ENCODE measurements at places on chromosomes 3 and 15. TPM values are rescaled to one million over a fixed set of nuclear protein-coding genes. Genes with fewer than 3 reads are reported as not detected.

Gene LRRC58
- total RNA-seq, result 24.8 TPM

Gene TM4SF4
- 500 TPM for total RNA-seq

Gene ATP13A3
- total RNA-seq, result 67.2 TPM

Gene TM4SF18
- total RNA-seq, result 6.6 TPM

Gene LMAN1L
- total RNA-seq, result not detected

- H3K4me1 ChIP-seq, result no peaks in the 10 kb centered on the region
- no peak overlapping the region for H3K4me3 ChIP-seq
- H3K36me3 ChIP-seq, result no peaks in the 10 kb centered on the region
- no peaks in the 10 kb centered on the region for H3K27me3 ChIP-seq
These were observed 144.6 kb upstream of the ZPLD1 start for GRCh38 chr3:102290241-102290640.

DNA sequence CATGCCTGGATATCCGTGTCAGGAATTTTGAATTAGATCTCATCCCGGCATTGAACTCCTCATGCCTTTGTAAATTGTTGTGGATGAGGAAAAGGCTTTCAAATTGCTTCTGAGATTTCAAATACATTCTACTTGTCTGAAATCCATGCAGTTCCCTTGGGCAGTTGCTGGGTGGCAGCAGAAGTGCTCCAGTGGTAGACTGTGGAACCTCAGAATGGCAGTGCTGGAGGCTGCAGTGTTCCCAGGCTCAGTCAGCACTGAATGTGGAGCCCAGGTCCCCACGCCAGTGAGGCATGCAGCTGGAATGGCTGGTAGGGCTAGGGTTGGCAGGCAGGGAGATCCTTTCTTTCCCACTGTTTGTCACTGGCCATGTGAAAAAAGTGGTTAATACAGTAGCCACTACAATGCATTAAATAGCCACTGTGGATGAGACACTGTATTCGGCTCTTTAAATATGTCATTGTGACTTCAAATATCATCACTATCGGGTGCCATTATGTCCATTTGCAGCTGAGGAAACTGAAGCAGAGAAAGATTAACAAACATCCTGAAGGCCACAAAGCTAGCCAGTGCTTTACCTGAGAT is 98.6 kb downstream of the TPRG1 start:
- no peaks in the 10 kb centered on the region for H3K36me3 ChIP-seq
- H3K27me3 ChIP-seq, result no peaks in the 10 kb centered on the region
- DNase-seq, result no peak
- no peak overlapping the region for H3K27ac ChIP-seq
- H3K4me3 ChIP-seq, result no peak overlapping the region

DNA sequence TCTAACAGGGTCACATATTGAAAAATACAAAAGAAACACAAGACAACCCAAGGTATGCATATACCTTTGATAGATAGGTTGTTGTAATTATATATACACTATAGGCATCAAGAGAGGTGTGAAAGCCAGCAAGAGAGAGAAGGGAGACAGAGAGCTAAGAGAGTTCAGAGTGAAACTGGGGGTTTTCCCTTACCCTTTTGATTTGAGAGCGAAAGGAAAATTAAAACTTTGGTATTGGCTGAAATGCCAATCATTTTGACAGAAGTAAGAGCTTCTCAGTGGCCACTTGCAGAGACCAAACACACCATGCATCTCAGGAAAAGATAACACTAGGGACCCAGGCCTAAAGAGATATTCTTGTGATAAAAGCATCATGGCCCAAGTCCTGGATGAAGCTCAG is 183.6 kb downstream of the SHOX2 start:
- no peak for DNase-seq
- H3K27me3 ChIP-seq, result no peaks in the 10 kb centered on the region
- no peaks in the 10 kb centered on the region for H3K36me3 ChIP-seq
- H3K4me3 ChIP-seq, result no peak overlapping the region
- H3K27ac ChIP-seq, result no peak overlapping the region

DNA sequence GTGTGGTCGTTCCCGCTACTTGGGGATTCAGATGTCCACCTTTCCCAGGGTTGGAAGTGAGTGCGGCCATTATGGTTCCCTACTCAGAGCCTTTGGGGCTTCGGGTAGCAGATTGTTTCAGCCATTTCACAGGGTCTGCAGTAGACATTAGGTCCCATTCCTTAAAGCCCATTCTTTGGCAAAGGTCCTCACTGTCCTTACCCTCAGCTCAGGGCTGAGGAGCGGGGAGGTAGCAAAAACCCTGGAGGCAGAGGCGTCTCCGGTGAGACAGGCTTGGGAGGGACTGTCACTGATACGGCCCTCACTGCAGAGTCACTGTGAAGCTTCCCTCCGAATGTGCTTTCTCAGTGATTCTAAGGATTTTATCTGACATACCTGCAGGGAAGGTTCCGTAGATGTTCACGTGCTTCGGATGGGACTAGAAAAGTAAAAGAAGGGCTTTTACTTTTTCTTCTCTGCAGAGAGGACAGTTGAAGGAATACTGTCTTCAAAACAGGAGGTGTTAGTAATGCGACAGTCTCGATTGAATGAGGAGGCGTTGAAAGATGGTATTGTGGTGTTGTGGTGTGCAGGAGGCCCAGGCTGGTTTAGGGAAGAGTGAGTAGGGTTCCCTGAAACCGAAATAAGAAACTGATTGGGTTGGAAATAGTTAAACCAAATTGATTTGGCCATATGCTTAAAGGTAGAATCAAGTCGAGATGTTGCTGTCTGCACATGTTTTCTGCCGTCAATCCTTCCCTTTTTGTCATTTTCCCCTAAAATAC is 630 bp downstream of the ATP6V1A start:
- H3K4me3 ChIP-seq, result peak overlapping the region; percentile 82
- H3K36me3 ChIP-seq, result no peaks in the 10 kb centered on the region
- H3K27ac ChIP-seq, result peak overlapping the region; percentile 94
- peak; percentile 52 for DNase-seq
- no peaks in the 10 kb centered on the region for H3K27me3 ChIP-seq

GRCh38 chr15:83380059-83380458 is 67.1 kb upstream of the SH3GL3 start:
- peaks cover 7% of the 10 kb centered on the region for H3K27me3 ChIP-seq
- H3K36me3 ChIP-seq, result no peaks in the 10 kb centered on the region
- DNase-seq, result no peak
- no peaks in the 10 kb centered on the region for H3K4me1 ChIP-seq

- H3K36me3 ChIP-seq, result no peaks in the 10 kb centered on the region
- no peak for DNase-seq
- no peak overlapping the region for H3K27ac ChIP-seq
- H3K4me1 ChIP-seq, result no peaks in the 10 kb centered on the region
These were observed 25.0 kb upstream of the THBS1 start for GRCh38 chr15:39555885-39556284.

GRCh38 chr3:11236588-11237461 is 35.4 kb upstream of the ATG7 start:
- no peaks in the 10 kb centered on the region for H3K4me1 ChIP-seq
- no peak overlapping the region for H3K27ac ChIP-seq
- no peak overlapping the region for H3K4me3 ChIP-seq
- H3K27me3 ChIP-seq, result no peaks in the 10 kb centered on the region

DNA sequence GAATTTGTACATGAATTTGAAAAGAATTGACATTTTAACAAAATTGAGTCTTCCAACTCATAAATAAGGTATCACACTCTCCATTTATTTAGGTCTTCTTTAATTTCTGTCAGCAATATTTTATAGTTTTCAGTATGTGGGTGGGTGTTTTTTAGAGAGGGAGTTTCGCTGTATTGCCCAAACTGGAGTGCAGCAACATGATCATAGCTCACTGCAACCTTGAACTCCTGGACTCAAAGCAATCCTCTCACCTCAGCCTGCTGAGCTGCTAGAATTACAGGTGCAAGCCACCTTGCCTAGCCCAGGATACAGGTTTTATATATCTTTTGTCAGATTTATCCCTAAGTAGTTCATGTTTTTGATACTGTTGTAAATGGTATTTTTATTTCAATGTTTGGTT is 4.6 kb downstream of the WDR93 start:
- DNase-seq, result no peak
- no peaks in the 10 kb centered on the region for H3K36me3 ChIP-seq
- H3K27me3 ChIP-seq, result no peaks in the 10 kb centered on the region
- H3K4me1 ChIP-seq, result peaks cover 4% of the 10 kb centered on the region

DNA sequence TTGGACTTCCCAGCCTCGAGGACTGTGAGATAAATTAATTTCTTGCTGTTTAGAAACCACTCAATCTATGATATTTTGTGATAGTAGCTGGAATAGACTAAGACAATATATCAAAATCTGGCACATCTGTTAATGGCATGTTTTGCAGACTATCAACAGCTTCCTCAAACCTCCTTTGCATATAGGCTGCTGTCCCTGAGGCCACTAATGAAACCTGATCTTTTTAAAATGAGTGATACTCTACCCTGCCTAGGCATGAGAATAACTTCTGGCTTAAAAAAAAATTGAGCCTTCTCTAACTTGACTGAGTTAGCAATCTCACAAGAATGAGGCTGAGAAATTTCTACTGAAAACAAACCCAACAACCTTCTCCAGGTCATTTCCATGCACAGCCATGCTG is 176.0 kb upstream of the CRBN start:
- no peaks in the 10 kb centered on the region for H3K27me3 ChIP-seq
- no peaks in the 10 kb centered on the region for H3K36me3 ChIP-seq
- DNase-seq, result no peak
- H3K27ac ChIP-seq, result no peak overlapping the region
- no peaks in the 10 kb centered on the region for H3K4me1 ChIP-seq
- no peak overlapping the region for H3K4me3 ChIP-seq

DNA sequence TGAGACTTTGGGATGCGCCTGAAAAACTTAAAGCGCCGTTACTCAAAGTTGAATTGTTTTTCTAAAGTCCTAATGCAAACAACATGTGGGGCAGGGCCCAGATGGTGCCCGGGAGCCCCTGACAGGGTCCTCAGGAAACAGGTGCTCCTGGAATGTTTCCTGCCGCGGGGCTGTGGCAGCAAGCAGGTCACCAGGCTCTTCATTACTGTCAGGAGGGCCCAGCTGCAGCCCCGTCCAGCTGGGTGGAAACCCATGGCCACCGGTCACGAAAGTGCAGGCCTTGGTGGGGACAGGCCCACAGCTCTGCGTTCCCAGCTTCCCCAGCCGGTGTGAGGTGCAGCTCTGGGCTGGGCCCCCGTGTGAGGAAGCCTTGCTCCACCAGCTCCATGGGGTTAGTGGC is 63.9 kb upstream of the GATA2 start:
- H3K36me3 ChIP-seq, result no peaks in the 10 kb centered on the region
- H3K4me3 ChIP-seq, result no peak overlapping the region
- DNase-seq, result no peak
- H3K27ac ChIP-seq, result no peak overlapping the region
- H3K27me3 ChIP-seq, result peaks cover 11% of the 10 kb centered on the region
